ENCODE measurements at places on chromosomes 5 and 9.

- no peak for DNase-seq
- H3K27ac ChIP-seq: no peak overlapping the region
- no peaks in the 10 kb centered on the region for H3K4me1 ChIP-seq
- no peaks in the 10 kb centered on the region for H3K36me3 ChIP-seq
- no peak overlapping the region for H3K4me3 ChIP-seq
These were observed 191.7 kb upstream of the DAPK1 start for GRCh38 chr9:87306006-87306405.

DNA sequence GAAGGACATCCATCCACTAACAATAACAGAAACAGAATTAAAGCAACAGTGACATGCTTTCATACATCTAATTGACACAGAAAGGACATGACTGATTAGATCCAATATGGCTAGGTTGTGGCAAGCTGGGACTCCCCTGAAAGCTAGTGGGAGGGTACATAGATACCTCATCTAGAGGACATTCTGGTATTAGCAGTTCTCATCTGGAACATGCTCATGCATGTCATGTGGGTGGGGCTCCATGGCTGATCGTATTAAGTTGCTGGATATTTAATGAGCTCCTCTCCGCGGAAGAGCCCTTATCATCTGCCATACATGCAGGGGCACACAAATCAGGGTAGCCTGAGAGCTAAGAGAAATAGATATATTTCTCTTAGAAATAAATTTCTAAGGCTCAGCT is 358.9 kb downstream of the ICE1 start:
- no peak overlapping the region for H3K27ac ChIP-seq
- no peaks in the 10 kb centered on the region for H3K36me3 ChIP-seq
- no peaks in the 10 kb centered on the region for H3K4me1 ChIP-seq
- H3K4me3 ChIP-seq: no peak overlapping the region
- H3K27me3 ChIP-seq: no peaks in the 10 kb centered on the region

DNA sequence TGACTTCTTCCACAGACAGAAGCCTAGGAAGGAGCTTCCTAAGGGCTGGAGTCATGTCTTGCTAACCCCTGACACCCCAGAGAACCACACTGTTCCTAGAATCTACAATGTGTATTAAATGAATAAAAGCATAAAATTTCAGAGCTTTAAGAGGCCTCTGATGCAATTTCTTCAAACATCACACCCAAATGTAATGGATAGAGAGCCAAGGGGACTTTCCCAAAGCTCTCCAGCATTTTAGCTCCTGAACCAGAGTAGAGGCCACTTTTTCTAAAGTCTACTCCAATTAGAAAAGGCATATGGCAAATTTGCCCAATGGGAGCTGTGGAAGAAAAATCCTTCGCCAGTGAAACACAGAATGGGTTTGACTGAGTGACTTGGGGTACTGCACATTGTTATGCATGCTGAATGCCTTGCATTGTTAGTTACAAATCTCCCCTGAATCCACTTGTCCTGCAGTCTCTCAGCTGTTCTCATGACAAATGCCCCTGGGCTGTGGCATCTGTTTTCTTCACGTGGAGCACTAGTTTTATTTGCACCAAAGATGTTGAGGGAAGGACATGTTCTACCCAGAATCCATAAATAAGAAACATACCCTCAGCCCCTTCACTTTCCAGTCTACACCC is 334.0 kb downstream of the ASTN2 start:
- H3K4me1 ChIP-seq: no peaks in the 10 kb centered on the region
- no peak overlapping the region for H3K4me3 ChIP-seq
- H3K36me3 ChIP-seq: no peaks in the 10 kb centered on the region
- H3K27me3 ChIP-seq: no peaks in the 10 kb centered on the region

GRCh38 chr5:179115307-179115706 is 55.1 kb downstream of the ZNF354C start:
- H3K27me3 ChIP-seq: no peaks in the 10 kb centered on the region
- H3K36me3 ChIP-seq: no peaks in the 10 kb centered on the region
- no peak overlapping the region for H3K27ac ChIP-seq
- DNase-seq: peak; percentile 2
- H3K4me1 ChIP-seq: no peaks in the 10 kb centered on the region

DNA sequence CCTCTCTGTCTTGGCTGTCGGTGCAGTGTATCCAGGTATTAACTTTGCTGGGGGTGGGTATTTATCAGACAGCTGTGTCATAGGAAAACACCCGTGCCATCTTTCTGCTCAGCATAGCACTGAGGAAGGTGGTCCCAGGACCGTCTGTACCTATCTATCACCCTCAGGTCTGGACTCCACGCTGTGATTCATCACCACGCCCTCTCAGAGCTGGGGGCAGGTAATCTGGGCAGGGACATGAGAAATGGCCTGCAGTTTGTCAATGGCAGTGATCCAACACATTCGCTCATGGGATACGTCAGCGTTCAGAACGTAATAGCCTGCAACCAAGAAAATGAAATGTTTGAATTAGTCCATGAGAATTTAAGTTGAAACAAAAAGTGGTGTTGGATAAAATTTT is 151.6 kb upstream of the MAP1B start:
- H3K4me1 ChIP-seq: peaks cover 10% of the 10 kb centered on the region
- H3K36me3 ChIP-seq: no peaks in the 10 kb centered on the region
- no peak overlapping the region for H3K4me3 ChIP-seq
- H3K27me3 ChIP-seq: no peaks in the 10 kb centered on the region
- no peak for DNase-seq
- no peak overlapping the region for H3K27ac ChIP-seq

GRCh38 chr5:9490494-9491097 is 55.3 kb downstream of the SEMA5A start:
- H3K36me3 ChIP-seq: no peaks in the 10 kb centered on the region
- no peaks in the 10 kb centered on the region for H3K27me3 ChIP-seq
- H3K4me3 ChIP-seq: no peak overlapping the region
- no peaks in the 10 kb centered on the region for H3K4me1 ChIP-seq
- no peak overlapping the region for H3K27ac ChIP-seq
- DNase-seq: no peak

DNA sequence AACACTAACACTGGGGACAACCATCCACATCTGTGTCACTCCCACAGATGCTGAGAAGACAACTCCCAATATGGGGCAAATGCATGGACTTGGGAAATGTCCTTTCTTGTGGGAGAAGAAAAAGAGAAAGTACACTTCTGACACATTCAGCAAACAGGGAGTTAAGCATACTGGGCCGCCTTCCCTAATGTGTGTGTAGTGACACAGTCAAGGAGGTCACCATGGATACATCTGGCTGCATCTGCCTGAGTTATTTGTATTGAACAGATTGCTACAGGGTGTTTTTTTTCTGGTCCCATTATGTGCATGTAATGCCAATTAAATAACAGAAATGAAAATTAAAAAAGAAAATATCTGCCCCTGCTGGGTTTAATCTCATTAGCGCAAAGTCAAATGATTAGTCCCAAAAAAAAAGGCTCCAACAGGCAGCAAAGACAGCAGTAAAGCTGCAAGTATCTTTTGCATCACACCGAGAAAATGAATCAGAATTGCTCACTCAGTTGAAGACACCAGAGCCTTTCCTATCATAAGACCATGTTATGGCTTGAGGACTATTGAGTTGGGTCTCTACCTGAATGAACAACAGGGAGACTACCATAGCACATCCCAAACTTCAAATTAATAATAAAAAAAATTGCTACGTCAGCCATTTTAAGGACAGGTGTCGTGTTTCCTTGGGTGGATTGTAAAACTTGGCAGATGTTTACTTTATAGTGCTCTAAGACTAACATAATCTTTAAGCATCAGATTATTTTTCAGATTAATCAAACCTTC is 395.9 kb downstream of the DTWD2 start:
- no peak overlapping the region for H3K27ac ChIP-seq
- no peak for DNase-seq
- no peaks in the 10 kb centered on the region for H3K4me1 ChIP-seq
- no peaks in the 10 kb centered on the region for H3K27me3 ChIP-seq

- no peaks in the 10 kb centered on the region for H3K4me1 ChIP-seq
- DNase-seq: no peak
- H3K4me3 ChIP-seq: no peak overlapping the region
- no peaks in the 10 kb centered on the region for H3K36me3 ChIP-seq
- no peak overlapping the region for H3K27ac ChIP-seq
- H3K27me3 ChIP-seq: no peaks in the 10 kb centered on the region
These were observed 13.6 kb upstream of the SLC22A4 start for GRCh38 chr5:132280371-132281240.

GRCh38 chr9:84140535-84141101 is 160.0 kb downstream of the RMI1 start:
- H3K27ac ChIP-seq: no peak overlapping the region
- H3K36me3 ChIP-seq: no peaks in the 10 kb centered on the region
- peak overlapping the region; percentile 48 for H3K4me3 ChIP-seq
- peaks cover 16% of the 10 kb centered on the region for H3K4me1 ChIP-seq
- DNase-seq: no peak

DNA sequence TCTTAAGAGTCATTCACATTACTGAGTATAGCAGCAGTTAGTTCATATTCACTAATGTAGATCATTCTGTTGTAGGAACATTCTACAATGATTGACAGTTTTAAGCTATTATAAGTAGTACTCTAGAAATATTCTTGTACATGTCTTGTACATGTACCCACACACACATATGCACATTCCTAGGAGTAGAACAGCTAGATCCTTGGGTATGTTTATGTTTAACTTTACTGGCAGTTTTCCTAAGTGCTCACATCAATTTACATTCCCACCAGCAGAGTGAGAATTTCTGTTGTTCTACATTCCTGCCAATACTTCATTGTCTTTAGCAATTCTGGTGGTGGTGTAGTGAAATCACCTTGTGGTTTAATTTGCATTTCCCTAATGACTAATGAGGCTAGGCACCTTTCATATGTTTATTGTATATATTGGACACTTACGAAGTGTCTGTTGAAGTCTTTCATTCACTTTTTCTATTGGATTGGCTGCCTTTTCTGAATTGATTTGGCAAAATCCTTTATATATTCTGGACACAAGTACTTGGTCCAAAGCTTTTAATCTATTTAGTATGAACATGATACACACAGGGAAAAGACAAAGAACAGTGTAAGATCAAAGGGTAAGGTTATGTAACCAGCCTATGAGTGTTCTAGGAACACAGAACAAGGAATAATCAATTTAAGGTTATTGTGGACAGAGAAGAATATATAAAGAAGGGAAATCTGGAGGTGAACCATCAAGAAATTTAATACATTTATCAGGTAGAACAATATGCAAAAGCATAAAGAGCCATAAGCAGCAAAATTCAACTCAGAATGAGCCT is 95.6 kb downstream of the MLLT3 start:
- no peaks in the 10 kb centered on the region for H3K36me3 ChIP-seq
- H3K4me1 ChIP-seq: no peaks in the 10 kb centered on the region
- DNase-seq: no peak
- H3K27ac ChIP-seq: no peak overlapping the region

DNA sequence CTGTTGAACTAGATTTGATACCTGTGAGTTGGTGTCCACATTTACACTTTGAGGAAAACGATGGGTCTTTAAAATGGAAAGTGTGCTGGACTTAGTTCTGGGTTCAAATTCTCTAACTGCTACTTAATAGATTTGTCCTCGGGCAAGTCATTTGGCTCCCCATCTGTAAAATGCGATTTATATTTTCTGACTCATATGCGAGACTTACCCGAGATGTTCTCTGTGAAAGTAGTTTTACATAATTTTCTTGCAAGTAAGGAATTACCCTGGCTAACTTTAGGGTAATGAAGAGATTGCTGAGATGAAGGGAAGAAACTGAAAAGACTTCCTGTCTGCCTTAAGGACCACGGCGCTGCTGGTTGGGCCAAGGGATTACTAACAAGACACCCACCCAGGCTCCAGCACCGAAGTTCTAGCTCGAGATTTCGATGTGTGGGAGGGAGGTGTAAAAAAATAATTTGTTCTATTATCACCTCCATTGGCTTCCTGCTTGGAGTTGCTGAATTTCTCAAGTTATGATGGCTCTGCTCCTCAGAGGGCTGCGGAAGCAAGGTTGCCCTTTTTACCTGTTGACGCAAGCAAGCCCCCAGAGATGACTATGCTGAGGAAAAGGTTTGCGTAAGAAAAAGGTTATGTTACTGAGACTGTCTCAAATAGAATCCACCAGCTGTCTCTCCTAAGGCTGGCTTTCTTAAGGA is 24.1 kb downstream of the PCSK1 start:
- no peak for DNase-seq
- H3K4me3 ChIP-seq: no peak overlapping the region
- H3K27ac ChIP-seq: peak overlapping the region; percentile 18
- no peaks in the 10 kb centered on the region for H3K27me3 ChIP-seq
- H3K36me3 ChIP-seq: no peaks in the 10 kb centered on the region
- H3K4me1 ChIP-seq: peaks cover 17% of the 10 kb centered on the region

GRCh38 chr9:104745852-104746251 is 1.6 kb upstream of the NIPSNAP3A start:
- H3K36me3 ChIP-seq: no peaks in the 10 kb centered on the region
- H3K4me3 ChIP-seq: no peak overlapping the region
- H3K4me1 ChIP-seq: peaks cover 13% of the 10 kb centered on the region
